H1 (cell line): ENCODE measurements at places on chromosomes 12 and 14. TPM values are rescaled to one million over a fixed set of nuclear protein-coding genes. Genes with fewer than 3 reads are reported as not detected.

The WNT1 gene
- polyA plus RNA-seq = not detected in 2 replicates

The PLA2G1B gene
- 0.19 TPM in 1 of 2 replicates, not detected in the other for polyA plus RNA-seq

The MYF5 gene
- polyA plus RNA-seq = 0.09 TPM in 2 replicates

The SLCO1B1 gene
- polyA plus RNA-seq = not detected in 2 replicates

The ESRRB gene
- polyA plus RNA-seq = 0.19 and 0.29 TPM in 2 replicates

The KRT77 gene
- 0.02 TPM in 2 replicates for polyA plus RNA-seq

The GZMB gene
- not detected in 2 replicates for polyA plus RNA-seq

The TMEM119 gene
- 0.35 TPM in 2 replicates for polyA plus RNA-seq

The ACVRL1 gene
- 0.35 and 0.50 TPM in 2 replicates for polyA plus RNA-seq

The REP15 gene
- 0.06 TPM in 1 of 2 replicates, not detected in the other for polyA plus RNA-seq

The SLC25A47 gene
- not detected in 2 replicates for polyA plus RNA-seq

The NPFF gene
- not detected in 2 replicates for polyA plus RNA-seq

The CACNA1C gene
- 0.97 and 1.3 TPM in 2 replicates for polyA plus RNA-seq

The CEBPE gene
- polyA plus RNA-seq = 0.05 and 0.06 TPM in 2 replicates

The ATP5MC2 gene
- 823 and 952 TPM in 2 replicates for polyA plus RNA-seq

The SNAPC1 gene
- 5.2 and 5.8 TPM in 2 replicates for polyA plus RNA-seq

The CINP gene
- polyA plus RNA-seq = 51.6 and 59.9 TPM in 2 replicates

The DHRS4 gene
- 11.7 and 18.3 TPM in 2 replicates for polyA plus RNA-seq

The SMCO2 gene
- polyA plus RNA-seq = 0.11 and 0.24 TPM in 2 replicates

The CHGA gene
- polyA plus RNA-seq = 18.2 and 28.2 TPM in 2 replicates

The FGF6 gene
- not detected in 2 replicates for polyA plus RNA-seq

The TEX52 gene
- polyA plus RNA-seq = not detected in 2 replicates

The SMOC1 gene
- 1.6 and 3.2 TPM in 2 replicates for polyA plus RNA-seq

The HPD gene
- polyA plus RNA-seq = 0.28 and 0.48 TPM in 2 replicates

The CISTR gene
- not detected in 2 replicates for polyA plus RNA-seq

The SLCO1A2 gene
- 2.9 and 6.7 TPM in 2 replicates for polyA plus RNA-seq

The GLIPR1 gene
- 0.09 and 0.23 TPM in 2 replicates for polyA plus RNA-seq

The FAM90A1 gene
- 0.21 and 0.52 TPM in 2 replicates for polyA plus RNA-seq

The DTX1 gene
- 4.7 and 7.0 TPM in 2 replicates for polyA plus RNA-seq

The SERPINA6 gene
- not detected in 2 replicates for polyA plus RNA-seq

The TPH2 gene
- 0.42 and 0.57 TPM in 2 replicates for polyA plus RNA-seq

The KRT6A gene
- polyA plus RNA-seq = 0.08 and 0.11 TPM in 2 replicates

The PTGER2 gene
- polyA plus RNA-seq = 1.2 and 1.4 TPM in 2 replicates

The RAPGEF3 gene
- polyA plus RNA-seq = 5.0 and 5.2 TPM in 2 replicates

The FGF23 gene
- 0.35 and 0.53 TPM in 2 replicates for polyA plus RNA-seq

The MYL2 gene
- polyA plus RNA-seq = not detected in 2 replicates

The GSG1 gene
- 1.3 and 1.4 TPM in 2 replicates for polyA plus RNA-seq

The CBLN3 gene
- 0.72 and 1.00 TPM in 2 replicates for polyA plus RNA-seq

The INSM2 gene
- polyA plus RNA-seq = not detected in 2 replicates

The CLEC9A gene
- polyA plus RNA-seq = not detected in 2 replicates
